ENCODE measurements at places on chromosomes 5 and 9. TPM values are rescaled to one million over a fixed set of nuclear protein-coding genes. Genes with fewer than 3 reads are reported as not detected.

The NOXA1 gene
- total RNA-seq: not detected

The HABP4 gene
- total RNA-seq: 30.7 TPM

The F12 gene
- total RNA-seq: 3.9 TPM

The CDH9 gene
- total RNA-seq: not detected

The TAS2R1 gene
- not detected for total RNA-seq

The TLR4 gene
- total RNA-seq: 19.5 TPM

The COL5A1 gene
- 148 TPM for total RNA-seq

The ZDHHC11 gene
- not detected for total RNA-seq

The SLC36A2 gene
- not detected for total RNA-seq

The STPG3 gene
- total RNA-seq: not detected

- DNase-seq: no peak
Observed at GRCh38 chr9:87894998-87895625, 12.4 kb downstream of the SPATA31E1 start.

- DNase-seq: no peak
Observed at GRCh38 chr5:104859437-104859836, 1296.8 kb upstream of the NUDT12 start.

DNA sequence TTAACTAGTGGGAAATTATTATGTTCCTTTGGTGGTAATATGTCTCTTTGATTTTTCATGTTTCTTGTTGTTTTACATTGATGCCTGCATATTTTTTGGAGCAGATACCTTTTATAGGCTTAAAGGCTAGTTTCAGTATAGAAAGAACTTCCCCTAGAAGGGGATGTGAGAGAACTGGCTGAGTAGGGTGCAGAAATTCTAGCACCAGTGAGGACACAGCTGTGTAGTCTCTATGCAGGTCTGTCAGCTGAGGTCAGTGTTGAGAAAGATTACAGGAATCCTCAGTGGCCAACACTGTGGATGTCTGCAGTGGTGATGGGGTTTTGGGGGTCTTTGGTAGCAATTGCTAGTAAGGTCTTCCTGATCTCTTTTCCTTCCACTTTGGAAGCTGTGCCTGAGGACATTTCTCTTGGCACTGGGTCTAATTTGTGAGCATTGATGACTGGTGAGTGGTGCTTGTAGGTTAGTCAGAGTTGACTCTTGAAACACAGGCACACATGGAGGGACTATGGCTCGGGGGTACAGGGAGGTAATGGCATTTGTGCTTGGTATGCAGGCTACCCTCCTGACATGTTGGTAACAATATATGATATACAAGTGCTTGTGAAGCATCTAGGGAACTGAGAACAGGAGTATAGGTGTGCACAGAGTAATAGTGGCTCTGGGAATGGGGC is 221.4 kb downstream of the SPATA31D1 start:
- no peak for DNase-seq

DNA sequence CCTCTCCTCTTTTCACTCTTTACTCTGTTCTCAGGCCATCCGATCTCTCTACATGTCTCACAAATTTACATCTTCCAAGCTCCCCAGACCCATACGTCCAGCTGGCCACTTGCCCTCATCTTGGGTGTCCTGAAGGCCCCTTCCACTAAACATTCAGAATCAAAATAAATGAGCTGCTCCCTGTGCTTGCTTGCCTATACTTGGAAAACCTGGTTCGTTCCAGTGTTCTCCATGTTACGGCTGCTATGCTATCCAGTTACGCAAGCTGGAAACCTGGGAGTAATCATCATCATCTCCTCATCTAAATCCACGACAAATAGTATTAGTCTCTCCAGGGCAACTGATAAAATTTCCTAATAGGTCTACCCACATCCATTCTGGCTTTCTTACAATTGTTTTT is 165.0 kb upstream of the FBXL17 start:
- no peak for DNase-seq

DNA sequence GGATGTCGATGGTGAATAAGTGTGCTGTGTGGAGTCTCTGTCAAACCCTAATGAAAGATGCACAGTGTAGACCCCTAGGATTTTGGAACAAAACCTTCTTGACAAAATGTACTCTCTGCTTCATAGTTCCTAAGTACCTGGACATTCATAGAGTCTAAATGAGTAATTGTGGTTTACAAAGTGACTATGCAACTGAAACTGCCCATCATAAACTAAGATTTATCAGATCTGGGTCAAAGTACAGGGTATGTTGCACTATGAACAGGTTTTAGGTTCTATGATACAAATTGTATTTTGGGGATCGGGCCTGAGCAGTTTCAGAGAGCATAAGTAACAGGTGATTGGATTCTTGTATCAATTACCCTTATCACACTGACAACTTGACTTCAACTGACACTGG is 79.4 kb downstream of the LURAP1L start:
- DNase-seq: no peak

DNA sequence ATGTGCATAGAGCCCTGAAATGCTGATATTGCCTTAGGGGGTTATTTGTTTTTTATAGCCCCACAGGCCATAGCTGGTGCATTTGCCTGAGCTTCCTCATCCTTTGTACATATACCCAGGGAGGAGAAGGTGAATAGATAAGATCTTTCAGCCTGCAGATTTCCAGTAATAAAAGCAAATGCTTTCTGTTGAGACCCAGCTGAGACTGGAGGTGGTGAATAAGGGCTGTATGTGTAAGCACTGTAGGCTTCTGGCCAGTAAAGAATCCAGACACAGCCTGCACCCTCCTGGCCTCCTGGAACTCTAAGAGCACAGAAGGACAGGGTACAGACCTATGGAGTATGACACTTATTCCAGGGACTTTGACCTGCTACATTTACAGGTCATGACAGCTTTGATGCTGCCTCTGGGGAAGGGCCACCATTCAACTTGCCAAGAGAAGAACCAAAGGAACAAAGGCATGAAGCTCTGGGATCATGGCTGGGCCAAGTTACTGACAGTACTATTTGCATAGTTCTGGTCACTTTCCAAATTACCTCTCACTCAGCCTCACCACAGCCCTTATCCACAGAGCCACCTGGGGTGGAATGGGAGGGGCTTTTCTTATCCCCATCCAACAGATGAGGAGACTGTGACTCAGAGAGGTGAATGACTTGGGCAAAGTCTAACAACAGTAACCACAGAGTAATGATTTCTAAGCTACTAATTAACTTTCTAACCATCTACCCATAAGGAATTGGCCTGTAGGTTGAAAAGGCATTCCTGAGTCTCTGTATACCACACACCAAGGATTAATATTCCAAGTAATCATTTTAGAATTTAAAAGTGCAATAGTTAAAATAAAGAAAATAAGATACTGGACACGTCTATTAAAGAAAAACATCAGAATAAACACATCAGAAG is 604.5 kb upstream of the KLF4 start:
- DNase-seq: no peak

- DNase-seq: no peak
Observed at GRCh38 chr5:8857051-8857450, 688.8 kb downstream of the SEMA5A start.

DNA sequence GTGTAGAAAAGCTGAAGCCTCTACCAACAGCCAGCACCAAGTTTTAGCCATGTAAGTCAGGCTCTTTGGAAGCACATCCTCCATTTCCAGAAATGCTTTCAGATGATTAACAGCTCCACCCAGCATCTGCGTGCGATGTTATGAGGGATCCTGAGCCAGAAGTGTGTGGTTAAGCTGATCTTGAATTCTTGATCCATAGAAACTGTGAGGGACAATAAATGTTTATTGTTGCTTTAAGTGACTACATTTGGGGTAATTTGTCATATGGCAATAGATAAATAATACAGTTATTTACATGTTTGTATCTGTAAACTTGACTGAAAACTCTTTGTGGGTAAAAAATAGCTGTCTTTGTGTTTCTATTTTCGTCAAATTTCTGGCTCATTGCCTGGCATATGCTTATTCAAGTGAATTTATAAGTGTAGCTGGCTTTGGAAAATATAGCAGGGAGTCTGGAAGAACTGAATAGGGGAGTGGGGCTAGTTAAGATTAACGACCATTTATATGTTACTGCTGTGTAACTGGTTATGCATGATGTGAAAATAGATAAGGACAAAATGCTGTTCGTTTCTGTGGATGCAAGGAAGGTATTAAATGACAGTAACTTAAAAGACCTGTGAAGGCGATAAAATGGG is 234.1 kb downstream of the LRRC70 start:
- DNase-seq: no peak

DNA sequence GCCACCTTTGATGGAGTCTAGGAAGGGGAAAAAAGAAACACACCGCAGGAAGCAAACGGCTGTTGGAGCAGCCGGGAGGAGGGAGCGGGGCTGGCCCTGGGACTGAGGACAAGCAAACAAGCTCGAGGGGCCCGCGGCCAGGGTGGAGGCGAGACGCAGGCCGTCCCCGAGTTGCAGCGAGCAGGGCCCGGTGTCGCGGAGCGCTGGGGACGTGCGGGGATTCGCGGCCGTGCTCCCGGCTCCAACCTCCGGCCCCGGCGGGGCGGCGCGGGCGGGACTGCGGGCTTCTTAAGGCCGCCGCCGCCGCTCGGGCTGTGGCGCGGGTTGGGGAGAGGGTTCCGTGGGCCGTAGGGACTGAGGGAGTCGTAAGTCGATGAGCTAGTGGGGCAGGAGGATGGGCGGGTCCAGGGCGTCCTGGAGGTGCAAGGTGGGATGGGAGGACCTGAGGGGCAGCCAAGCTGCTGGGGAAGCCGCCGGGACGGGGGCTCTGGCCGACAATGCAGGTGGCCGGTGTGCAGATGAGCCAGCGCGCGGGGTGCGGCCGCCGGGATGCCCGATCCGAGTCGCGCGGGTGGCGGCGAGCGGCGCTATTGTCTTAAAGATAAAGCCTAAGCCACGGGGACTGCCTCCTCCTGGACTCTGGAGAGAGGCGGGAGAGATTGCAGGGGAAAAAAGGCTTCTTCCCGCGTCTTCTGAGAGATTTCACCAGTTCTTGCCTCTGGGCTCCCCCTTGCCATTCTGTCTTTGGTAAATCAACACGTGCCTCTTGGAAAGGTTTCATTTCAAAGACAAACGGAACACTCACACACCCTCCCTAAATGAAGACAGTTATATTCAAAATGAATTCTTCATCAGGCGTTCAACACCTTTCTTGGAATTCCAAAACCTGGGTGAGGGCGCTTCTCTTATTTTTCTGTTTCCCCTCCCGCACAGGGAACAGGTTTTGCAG is 1.6 kb upstream of the HAPLN1 start:
- DNase-seq: peak; percentile 90

DNA sequence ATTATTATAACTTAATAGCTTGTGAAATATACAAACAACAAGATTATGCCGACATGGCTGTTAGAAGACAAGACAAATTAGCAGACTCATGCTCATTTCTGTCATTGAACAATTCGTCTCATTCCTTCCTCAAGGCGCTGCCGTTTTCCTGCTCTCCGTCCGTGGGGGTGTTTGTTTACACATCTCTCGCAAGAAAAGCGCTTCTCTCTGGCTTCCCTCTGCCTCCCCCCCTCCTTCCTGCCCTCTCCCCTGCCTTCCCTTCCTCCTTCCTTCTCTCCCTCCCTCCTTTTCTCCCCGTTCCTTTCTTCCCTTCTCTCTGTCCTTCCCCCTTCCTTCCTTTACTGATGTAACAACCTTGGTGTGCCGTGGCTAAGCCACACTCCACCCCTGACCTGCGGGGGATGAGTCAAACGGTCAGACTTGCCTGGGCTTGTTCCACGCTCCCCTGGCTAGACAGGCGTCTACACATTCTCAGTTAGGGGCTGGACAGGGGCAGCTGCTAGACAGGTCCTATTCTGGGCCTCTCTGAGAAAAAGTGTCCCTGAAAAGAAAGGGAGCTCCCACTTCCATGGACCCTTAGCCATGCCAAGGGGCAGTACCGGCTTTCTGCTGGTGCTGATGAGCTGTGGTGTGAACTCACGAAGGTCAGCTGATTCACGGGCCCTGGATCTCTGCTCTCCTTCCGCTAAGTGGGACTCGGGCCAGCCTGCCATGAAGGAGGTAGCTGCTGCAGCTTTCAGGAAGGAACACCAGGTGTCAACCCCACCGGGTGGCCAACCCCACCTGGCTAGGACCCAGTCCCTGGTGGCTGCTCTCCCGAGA is 32.0 kb upstream of the SPTLC1 start:
- DNase-seq: peak; percentile 84

DNA sequence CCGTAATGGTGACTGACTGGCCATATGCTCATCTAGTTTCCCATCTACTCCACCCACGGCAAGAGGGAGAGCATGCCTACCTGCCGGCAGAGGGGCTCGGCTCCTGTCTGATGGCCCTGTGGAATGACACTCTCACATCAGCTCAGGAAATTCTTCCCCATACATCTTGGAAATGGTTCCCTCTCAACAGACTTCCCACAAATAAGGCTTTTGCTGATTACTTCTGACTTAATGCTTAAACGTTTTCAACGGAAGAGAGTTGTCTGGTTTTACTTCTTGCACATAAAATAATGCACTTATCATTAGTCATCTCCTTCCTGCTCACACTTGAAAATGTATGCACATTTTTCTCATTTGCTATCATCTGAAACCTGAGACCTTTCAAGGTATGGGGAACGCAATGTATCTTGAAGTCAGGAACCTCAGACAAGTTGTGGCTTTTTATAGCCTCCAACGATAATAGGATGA is 129.5 kb downstream of the TTLL11 start:
- no peak for DNase-seq

DNA sequence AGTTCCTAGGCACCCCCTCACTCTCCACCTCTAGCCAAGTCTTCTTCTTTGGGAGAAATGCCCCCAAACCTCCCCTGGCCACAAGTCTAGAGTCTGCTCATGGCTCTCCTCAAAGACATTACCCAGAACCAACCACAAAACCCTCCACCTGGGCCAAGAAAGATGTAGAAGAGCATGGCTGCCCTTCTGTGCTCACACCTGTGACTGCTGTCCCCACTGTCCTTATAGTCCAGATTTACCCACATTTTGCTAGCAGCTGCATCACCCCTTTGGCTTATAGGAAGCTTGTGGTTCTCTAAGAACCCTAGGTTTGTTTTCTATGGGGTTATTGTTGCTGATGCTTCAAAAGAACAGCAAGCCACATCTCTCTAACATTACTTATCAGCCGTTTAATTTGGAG is 6.1 kb upstream of the GABBR2 start:
- no peak for DNase-seq

DNA sequence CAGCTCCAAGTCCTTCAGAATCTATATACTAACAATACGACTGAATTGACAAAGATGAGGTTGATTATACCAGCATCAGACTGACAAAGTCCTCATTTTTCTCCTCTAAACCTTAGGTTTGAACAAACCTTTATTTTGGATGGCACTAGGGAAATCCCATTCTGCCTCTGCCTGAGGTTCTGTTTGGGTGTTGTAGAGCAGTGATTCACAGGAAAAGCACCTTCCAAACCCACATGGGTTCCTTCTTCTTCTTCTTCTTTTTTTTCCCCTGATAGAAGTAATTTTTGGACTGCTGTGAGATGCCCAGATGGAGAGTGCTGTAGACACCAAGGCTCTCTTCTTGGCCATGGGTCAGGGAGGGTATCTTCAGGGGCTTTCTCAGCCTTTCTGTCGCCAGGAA is 164.9 kb upstream of the PAPPA start:
- DNase-seq: no peak

All from SJSA1 (cell line).